ENCODE measurements at places on chromosomes 5 and 9.
A peak's percentile ranks its signal among the peaks of the same experiment; 100 is the strongest.

DNA sequence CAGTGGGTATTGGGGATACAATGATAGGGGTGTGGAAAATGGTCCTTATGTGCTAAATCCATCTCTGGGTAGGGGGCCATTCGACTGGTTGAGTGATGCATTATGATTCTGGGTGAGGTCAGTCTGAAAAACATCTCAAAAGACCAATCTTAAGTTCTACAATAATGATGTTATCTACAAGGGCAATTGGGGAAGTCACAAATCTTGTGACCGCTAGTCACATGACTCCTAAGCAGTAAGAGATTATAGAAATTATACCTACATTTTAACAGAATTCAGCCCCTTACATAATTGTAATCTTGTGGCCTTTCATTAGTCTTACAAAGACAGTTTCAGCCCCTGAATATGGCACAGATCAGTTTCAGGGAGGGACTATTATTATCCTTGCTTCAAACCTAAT is 224.7 kb downstream of the PIK3R1 start:
- DNase-seq, result no peak

GRCh38 chr5:176996780-176997179 is 9.8 kb downstream of the UIMC1 start:
- DNase-seq, result no peak

GRCh38 chr5:135327429-135328127 is 71.5 kb downstream of the MACROH2A1 start:
- no peak for DNase-seq

DNA sequence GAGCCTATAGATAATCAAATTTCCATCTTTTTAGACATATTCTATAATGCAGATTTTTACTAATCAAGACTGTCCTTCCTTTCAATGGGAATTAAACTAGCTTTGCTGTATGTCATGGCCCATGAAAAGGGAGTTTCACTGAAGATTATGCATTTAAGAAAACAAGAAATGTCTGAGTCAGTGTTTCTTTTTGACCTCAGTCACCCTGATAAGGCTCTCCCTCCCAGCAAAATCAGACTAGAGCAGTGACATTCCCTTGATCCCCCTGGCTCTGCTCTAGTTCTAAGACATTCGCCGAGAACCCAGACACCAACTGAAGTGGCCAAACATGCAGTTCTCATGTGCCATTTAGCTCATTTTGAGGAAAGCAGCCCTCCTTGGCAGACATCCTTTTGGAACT is 442.0 kb downstream of the ACTL7B start:
- DNase-seq, result no peak

DNA sequence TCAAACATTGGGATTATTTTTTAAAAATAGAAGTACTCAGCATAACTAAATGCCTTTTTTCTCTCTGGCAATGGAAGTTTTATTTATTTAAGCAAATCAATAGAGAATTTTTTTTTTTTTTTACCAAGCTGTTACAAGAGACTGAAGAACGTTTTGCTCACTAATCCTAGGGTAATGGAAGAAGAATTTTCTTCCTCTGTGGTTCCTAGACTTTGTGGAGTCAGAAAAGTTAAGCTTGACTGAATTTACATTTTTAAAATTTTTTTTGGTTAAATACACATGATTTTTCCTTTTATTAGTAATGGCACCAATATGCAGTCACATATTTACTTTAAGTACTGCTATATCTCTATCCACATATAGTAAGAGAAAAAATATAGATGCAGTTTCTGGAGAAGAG is 189.8 kb downstream of the PCSK1 start:
- DNase-seq, result no peak

DNA sequence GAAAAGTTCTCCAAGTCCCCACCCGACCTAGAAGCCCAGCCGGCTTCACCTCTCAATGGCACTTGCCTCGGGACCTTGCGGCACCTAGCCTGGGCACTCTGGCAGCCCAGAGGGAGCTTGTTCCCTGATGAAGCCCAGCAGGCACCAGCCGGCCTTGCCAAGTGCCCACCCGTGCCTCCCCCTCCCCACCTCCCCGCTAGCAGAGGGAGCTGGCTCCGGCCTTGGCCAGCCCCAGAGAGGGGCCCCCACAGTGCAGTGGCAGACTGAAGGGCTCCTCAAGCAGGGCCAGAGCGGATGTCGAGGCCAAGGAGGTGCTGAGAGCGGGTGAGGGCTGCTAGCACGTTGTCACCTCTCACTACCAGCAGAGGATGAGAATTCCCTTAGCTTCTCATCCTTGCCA is 37.6 kb upstream of the CAVIN4 start:
- DNase-seq, result no peak

GRCh38 chr5:75651575-75652238 is 40.5 kb downstream of the ANKDD1B start:
- no peak for DNase-seq

DNA sequence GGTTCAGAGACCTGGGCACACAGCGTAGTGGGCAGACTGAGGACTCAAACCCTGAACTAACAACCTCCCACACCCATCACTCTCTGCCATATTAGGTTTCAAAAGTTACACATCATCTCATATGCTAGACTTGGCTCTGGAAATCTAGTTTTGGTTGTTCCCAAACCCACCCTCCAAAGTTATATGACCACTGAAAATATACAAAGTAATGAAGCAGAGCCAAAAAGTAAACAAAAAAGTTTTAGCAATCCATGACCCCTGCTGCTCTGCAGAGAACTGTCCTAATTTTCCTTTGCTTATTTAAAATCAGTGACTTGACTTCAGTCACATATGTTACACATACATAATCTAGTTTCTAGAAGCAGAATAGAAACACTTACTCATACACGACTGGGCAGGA is 155.6 kb upstream of the TAS2R1 start:
- DNase-seq, result no peak

GRCh38 chr5:179795863-179796833 is 2.4 kb downstream of the LTC4S start:
- DNase-seq, result peak; percentile 73

DNA sequence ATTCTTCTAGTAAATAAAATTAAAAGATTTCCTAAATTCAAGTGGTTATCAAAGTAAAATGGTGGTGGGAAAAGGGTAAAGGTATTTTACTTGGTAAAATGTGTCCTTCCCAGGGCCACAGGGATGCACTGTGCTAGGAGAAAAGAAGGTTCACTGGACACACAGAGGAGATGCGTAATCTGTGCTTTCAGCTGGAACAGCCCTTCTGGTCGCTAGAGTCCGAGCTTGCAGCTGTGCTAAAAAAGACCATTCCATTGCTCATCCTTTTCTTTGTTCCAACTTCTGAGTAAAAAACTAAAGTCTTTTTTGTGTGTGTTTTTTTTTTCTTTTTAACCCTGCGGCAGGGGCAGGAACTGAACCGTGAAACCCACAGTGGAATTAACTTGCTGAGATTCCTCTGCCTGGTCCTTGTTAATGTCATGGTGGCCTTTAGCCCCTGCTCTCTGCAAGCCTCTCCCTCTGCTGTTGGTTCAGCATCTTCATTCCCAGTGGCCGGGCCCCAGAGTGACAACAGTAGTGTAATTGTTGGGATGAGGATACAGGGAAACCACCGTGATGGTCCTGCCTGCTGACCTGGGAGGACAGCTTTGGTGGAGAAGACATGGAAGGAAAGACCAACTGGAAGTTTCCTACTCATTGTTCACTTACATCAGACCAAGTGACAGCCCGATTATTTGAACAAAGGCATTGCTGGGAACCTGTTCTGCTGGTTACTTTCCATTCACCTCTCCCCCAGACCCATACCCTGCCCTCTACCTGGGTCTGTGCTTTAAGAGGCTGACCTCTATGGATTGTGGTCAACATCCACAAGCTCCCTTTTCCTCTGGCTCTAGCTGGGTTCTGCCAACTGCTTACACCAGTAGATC is 31.9 kb upstream of the FSTL4 start:
- DNase-seq, result no peak

- DNase-seq, result no peak
Observed at GRCh38 chr5:93681432-93681831, 60.0 kb downstream of the POU5F2 start.

- no peak for DNase-seq
Observed at GRCh38 chr9:99189887-99190596, 31.7 kb downstream of the ALG2 start.

Measured in CD8-positive, alpha-beta memory T cell (primary cell).